ENCODE measurements at places on chromosomes 13 and 19.

GRCh38 chr19:46206682-46207081, 22.9 kb upstream of the IGFL1 start:
- DNase-seq: no peak

GRCh38 chr19:54133312-54133956, 4.1 kb upstream of the CNOT3 start:
- DNase-seq: no peak

GRCh38 chr19:31952693-31953092, 392.7 kb upstream of the ZNF507 start:
- no peak for DNase-seq

GRCh38 chr13:61770681-61771080, 355.0 kb upstream of the PCDH20 start:
- DNase-seq: no peak

GRCh38 chr19:41415154-41415571, 12.0 kb downstream of the B3GNT8 start:
- DNase-seq: no peak

DNA sequence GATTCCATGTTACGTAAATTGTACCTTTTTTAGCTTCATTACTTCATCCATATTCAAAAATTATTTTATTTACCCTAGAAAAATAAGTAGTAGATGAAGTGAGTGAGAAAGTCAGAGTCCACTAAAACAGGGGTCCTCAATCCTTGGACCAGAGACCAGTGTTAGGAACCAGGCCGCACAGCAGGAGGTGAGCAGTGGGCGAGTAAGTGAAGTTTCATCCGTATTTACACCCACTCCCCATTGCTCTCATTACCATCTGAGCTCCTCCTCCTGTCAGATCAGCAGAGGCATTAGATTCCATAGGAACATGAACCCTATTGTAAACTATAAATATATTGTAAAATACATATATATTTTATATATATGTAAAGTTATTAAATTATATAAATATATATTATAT, 119.0 kb downstream of the PAN3 start:
- no peak for DNase-seq

DNA sequence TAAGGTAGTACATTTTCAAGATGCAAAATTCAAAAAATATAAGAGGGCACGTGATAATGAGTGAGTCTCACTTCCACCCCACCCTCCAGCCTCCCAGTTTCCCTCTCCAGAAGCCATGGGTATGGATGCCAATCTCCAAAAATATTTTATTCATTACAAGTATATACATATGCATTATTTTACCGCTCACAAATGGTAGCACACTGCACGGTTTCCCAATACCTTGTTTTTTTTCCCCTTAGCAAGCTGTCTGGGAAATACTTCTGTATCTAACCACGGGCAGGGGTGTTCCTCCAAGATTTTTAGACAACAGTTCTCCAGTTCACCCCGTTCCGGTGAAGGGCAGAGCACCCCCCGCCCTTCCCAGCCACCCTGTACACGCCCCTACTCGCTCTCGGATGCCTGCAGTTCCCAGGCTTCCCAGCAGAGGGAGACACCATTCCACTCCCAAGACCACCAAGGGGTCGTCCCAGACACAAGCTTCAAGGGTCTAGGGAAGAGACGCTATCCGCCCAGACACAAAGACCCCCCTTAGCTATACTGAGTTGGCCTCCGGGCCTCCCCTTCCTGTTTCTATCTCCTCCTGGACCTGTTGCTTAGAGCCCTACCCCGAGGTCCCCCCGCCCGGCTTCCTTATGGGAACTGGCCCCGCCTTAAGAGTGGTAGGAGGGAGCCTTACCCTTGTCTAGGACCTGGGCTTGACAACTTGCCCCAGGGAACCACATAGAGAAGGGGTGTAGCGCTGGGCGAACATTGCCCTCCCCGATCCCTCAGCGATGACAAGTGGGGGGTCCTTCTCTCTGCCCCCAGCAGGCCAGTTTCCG, 1.1 kb upstream of the FXYD3 start:
- no peak for DNase-seq

DNA sequence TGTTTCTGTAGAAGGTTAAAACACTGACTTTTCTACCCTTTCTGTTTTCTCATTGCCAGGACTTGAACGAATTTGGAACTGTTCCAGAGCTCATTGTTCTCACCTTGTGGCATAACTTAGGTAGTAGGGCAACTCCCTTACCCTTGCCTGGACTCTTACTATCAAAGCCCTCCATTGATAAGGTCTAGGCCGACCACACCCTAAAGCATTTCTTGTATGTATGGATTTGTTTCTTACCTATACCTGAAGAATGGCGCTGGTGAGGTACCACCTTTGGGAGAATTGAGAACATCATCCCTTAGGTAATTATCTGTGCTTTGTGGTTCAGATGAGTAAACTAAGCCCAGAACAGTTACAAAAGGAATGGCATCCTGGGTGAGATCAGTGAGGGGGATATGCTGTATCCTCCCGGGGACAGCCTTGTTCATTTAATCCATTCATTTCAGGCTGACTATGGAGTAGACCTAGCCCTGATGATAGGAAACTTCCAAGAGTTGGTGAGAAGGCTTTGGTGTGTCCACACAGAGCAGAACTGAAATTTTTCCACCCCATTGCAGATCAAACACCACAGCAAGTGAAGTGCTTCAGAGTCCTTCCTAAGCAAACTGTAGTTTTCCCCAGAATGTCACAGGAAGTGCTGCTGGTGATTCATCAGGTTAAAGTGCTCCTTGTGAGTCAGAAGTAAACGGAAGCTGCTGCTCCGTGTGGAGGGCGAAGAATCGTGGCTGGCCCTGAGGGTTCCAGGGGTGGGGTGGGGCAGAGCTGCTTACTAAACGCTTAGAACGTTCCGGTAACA, 113.0 kb downstream of the TEX26 start:
- no peak for DNase-seq

DNA sequence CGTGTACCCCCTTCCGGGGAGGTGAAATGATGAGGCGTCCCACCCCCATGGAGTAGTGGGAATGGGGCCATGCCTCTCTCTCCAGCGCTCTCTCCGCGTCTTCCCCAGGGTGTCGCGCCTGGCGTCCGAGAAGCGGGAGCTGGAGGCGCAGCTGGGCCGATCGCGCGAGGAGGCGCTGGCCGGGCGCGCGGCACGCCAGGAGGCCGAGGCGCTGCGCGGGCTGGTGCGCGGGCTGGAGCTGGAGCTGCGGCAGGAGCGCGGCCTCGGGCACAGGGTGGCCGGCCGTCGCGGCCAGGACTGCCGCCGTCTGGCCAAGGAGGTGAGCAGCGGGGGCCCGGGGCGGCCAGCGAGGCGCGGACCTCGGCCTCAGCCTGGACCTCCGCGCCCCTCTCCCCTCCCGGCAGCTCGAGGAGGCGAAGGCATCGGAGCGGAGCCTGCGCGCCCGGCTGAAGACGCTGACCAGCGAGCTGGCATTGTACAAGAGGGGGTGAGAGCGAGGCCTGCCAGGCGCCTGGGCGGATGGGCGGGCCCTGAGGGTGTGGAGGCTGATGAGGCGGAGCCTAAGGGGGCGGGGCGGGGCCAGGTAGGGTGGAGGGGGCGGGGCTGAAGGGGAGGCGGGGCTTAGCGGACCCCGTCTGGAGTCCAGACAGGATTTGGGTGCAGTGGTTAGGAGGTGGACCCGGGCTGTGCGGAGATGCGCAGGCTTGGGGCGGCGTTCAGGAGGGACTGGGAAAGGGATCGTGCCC, 7.7 kb downstream of the PGLYRP1 start:
- DNase-seq: no peak

- no peak for DNase-seq
These were observed 21.8 kb downstream of the MRPS12 start for GRCh38 chr19:38952395-38953165.

Data from cortex of kidney (tissue), 1 donor.